ENCODE measurements at places on chromosomes 2 and 18. TPM values are rescaled to one million over a fixed set of nuclear protein-coding genes. Genes with fewer than 3 reads are reported as not detected.

TRABD2A gene
- 0.34 TPM for total RNA-seq

LDLRAD4 gene
- total RNA-seq = not detected

RGPD3 gene
- total RNA-seq = 0.03 TPM

FNDC4 gene
- 9.0 TPM for total RNA-seq

MAP3K19 gene
- not detected for total RNA-seq

PAX8 gene
- 50.7 TPM for total RNA-seq

GAREM1 gene
- total RNA-seq = 2.0 TPM

ALPI gene
- not detected for total RNA-seq

BCS1L gene
- 17.4 TPM for total RNA-seq

GRCh38 chr2:43135583-43135982 lies 90.8 kb downstream of the ZFP36L2 start:
- DNase-seq = no peak

GRCh38 chr18:56721491-56721890 lies 70.3 kb downstream of the WDR7 start:
- DNase-seq = no peak

GRCh38 chr2:1614564-1614963 lies 129.8 kb downstream of the PXDN start:
- no peak for DNase-seq

DNA sequence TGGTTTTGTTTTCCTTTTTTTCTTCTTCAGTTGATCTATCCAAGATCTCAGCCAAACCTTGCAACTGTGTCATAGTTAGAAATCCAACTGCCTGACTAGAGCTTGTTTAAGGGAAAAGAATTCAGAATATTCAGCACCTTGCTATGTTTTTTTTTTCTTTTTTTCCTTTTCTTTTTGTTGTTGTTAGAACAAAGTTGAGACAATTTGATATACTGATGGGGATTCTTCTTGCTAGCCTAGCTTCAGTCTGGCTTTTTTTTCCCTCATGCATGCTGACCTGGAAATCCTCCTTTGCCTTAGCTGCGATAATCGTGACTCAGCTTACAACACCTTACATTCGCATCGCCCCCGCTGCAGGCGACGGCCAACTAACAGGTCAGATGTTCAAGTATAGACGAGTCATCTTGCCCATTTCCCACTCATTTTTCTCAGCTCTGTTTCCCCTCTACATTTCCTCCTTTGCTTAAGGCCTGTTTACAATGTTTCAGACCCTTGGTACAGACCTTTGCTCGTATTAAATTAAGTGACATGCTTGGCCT lies 487.2 kb upstream of the RAB12 start:
- peak; percentile 69 for DNase-seq

DNA sequence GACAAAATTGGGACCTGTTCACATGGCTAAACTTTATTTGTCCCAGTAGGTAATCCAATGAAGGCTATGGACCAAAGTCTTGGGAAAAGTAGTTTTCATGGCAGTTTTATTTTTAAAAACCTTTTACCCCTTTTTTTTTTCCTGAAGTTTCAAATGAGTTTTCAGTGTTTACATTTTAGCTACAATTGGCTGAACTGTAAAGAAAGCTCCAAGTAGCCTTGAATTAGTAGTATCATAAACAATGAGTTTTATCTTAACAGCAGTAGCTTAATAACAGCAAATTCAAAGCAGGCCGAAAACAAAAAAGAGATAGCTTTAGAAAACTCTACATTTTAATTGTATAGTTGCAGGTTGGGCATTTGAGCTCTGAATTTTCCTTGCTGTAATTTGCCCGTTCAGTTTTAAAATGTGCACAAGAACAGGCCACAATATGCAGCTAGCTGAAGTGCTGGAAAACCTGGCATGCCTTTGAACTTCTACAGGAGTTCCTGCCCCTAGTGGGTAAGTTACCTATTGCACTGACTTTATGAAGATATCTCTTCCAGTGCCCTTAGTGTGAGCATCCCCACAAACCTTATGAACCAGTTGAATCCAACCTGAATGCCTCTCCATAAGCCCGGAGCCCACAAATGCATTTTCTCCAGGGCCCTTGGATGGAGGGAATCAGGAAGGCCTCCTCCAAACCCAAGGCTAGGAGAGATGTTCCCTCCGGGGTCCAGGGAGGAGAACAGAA lies 106.7 kb downstream of the XRCC5 start:
- no peak for DNase-seq

DNA sequence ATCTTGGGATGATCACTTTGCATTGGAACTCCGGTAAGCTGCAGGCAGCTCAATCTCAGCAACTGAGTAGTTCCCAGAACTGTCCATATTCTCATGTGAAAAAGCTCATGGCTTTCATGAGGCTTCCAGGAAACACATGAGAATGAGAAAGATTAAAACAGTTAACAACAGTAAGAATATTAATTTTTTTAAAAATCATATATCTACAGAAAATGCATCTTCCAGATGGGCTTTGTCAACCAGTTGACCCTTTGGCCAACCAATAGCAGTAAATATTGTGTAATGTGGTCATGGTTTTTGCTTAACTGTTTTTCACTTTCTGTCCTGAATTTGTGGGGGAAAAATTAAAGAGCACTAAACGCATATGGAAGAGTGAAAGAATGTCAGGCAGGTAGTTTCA lies 131.2 kb upstream of the CCDC195 start:
- DNase-seq = no peak

- DNase-seq = no peak
Observed at GRCh38 chr2:200330351-200331060, 24.0 kb downstream of the SPATS2L start.

GRCh38 chr2:9203876-9204275 lies 2.7 kb upstream of the ASAP2 start:
- DNase-seq = no peak

- DNase-seq = no peak
Observed at GRCh38 chr2:231686192-231687100, 21.9 kb upstream of the PTMA start.

GRCh38 chr2:205347899-205348298 lies 334.4 kb upstream of the NRP2 start:
- DNase-seq = no peak

- DNase-seq = no peak
Observed at GRCh38 chr2:211860224-211860623, 678.4 kb downstream of the ERBB4 start.
